T-helper 22 cell (primary cell): ENCODE measurements at places on chromosomes 3 and 15.

- DNase-seq = no peak
Measured at GRCh38 chr3:143408771-143409170, 289.2 kb downstream of the CHST2 start.

DNA sequence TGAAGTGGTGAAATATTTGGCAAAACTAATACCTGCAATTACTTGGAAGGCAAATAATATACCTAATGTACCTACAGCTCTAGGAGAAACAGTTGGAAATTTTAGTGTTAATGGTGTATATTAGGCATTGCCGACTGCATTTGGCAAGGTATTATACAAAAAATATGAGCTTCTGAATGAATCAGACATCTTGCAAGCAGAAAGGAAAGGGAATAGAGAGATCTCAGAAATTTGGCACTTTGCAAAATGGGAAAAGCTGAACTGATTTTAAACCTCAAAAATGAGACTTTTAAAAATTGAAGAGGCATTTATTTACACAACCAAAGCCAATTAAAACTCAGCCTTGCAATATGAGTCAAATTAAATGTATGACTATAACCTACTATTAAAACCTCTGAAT is 40.2 kb upstream of the C15orf61 start:
- DNase-seq = no peak

GRCh38 chr15:69410248-69410874 is 3.8 kb upstream of the KIF23 start:
- no peak for DNase-seq

DNA sequence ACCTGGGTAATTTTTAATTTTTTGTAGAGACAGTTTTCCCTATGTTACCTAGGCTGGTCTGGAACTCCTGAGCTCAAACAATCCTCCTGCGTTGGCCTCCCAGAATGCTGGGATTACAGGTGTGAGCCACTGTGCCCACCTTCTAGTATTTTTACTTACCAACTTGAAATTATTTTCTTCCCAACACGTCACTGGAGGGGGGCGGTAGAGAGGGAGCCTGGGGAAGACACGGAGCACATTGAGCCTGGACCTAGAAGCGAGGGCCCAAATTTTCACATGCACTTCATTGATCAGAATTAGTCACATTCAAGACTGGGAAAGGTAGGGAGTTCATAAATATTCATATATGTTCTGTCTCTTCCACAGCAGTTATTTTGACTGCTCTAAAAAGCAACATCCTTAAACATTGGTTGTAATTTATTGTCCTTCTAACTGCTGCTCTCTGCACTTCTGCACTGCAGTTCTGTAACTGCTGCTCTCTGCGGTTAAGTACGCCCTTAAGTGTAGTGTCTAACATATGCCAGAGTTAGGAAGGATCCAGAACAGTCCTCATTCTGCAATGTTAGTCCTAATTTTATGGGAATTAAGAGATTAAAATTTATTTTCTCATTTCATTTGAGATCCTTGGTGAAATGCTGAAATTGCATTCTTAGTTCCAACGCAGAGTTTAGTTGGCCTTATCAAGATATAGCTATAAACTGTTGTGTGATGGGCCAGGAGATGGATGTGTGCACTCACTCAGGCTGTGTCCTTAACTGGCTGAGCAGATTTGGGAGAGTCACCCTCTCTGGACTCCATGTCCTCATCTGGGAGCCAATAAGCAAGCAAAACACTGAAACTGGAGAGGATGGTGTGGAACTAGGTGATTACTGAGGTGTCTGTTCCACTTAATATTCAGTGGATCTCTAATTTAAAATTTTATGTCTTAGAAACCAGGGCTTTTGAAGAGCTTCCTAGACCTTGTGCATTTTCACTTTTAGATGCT is 98.2 kb downstream of the STRIT1 start:
- no peak for DNase-seq

- no peak for DNase-seq
Measured at GRCh38 chr15:92074646-92075045, 221.1 kb downstream of the SLCO3A1 start.

- DNase-seq = no peak
Measured at GRCh38 chr3:45983770-45984169, 11.9 kb downstream of the FYCO1 start.

GRCh38 chr3:70857916-70858315 is 545.5 kb upstream of the MDFIC2 start:
- DNase-seq = no peak
